Activated CD8-positive, alpha-beta memory T cell treated with anti-CD3 and anti-CD28 coated beads for 24 hours (primary cell): ENCODE measurements at places on chromosomes 12 and 14.

- no peak for DNase-seq
These were observed 1.1 kb downstream of the NOC4L start for GRCh38 chr12:132145334-132145733.

- DNase-seq = no peak
These were observed 210.8 kb upstream of the NPAS3 start for GRCh38 chr14:32727832-32728231.

- peak; percentile 66 for DNase-seq
These were observed 13.9 kb upstream of the TCP11L2 start for GRCh38 chr12:106288494-106289195.

DNA sequence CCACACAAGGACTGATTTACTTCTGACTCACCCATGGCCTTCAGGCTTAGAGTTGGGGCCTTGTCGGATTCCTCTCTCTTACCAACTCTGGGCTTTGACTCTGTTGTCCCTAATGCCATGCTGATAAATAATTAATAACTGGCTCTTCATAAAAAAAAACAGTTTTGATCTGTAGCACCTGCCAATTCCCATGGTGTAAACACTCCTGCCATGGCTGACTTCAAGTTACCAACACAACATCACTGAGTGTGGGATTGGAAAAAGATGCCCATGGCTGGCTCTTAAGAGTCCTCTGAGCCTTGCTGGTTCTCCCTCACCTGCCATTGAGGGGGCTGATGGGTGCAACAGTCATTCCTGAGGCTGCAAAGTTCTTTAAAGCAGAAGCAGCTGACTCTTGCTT lies 104.8 kb downstream of the KIF26A start:
- no peak for DNase-seq

DNA sequence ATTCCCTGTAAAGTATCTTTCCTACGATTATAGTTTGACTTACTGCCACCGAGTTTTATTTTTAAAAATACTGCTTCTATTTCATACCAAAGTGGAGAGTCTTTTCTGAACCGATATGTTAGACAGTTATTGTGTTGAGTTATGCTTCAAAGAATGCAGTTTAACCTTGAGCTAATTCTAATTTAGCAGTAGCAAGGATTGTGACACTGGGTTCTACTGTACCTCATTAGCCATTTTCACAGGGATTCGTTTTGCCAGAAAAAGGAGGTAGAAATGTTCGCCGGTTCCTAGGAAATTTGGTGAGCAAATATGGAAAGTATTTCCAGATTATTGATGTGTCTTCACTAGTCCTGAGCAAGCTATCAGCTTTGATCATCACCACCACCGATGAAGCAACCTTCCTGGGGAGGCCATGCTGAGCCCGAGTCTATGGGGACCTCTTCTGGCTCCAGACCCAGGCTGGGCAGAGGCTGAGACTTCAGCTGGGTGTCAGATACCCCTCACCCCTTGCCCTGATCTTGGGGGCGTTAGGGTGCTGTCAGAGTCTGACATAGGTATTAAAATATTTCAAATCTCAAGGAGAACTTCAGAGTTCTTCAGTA lies 13.6 kb downstream of the GLRX5 start:
- DNase-seq = peak; percentile 30

DNA sequence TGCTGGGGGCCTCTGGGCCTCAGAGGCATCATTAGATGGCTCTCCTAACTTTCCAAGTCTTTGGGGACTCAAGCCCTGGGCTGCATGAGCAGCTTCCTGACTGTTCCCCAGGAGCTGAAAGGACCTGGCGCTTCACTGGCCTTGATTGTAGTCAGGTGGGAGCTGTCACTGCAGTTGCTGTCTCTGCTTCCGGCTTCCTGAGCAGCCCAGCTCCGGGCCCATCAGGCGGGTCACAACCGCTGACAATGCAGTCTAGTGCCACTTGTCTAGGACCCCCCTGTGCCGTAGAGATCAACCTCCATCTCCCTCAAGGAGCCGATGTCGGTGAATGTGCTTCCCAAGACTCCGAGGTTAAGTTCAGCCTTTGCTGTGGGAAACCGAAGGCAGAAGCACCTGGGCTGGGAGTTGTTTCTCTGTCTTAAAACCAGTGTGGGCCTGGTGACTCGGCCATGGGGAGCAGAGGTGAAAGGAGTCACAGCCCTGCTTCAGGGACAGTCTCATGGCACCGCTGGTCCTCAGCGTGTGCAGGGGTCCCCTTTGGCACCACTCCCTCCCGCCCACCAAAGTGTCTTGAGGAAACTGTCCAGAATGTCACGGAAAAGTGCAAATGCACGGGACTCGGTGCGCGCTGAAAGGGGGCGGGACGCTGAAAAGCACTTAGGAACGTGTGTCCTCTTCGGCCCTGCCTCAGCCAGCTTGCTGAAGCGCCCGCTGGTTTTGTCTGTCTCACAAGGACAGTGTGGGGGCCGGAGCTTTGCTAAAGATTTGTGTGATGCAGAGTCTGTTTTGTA lies 44.8 kb downstream of the PRIMA1 start:
- DNase-seq = no peak

- DNase-seq = peak; percentile 57
These were observed 31.7 kb upstream of the PNMA1 start for GRCh38 chr14:73745571-73746519.
